ENCODE measurements at places on chromosomes 12 and 14. TPM values are rescaled to one million over a fixed set of nuclear protein-coding genes. Genes with fewer than 3 reads are reported as not detected.

Gene GXYLT1
- 14.2 TPM for total RNA-seq

Gene SIRT4
- total RNA-seq = 2.5 TPM

Gene NXPH4
- total RNA-seq = under 0.01 TPM

Gene OVCH1
- total RNA-seq = not detected

Gene ZC3H10
- total RNA-seq = 5.1 TPM

Gene TEAD4
- 18.4 TPM for total RNA-seq

Gene RTN1
- 0.09 TPM for total RNA-seq

Gene KRT1
- total RNA-seq = not detected

Gene PRPF40B
- total RNA-seq = 2.2 TPM

Gene RPL10L
- not detected for total RNA-seq

Gene CRIP2
- total RNA-seq = 150 TPM
